Eye (tissue), 1 donor: ENCODE measurements at places on chromosomes 16 and 17.

- peak; percentile 49 for DNase-seq
Observed at GRCh38 chr16:29820271-29820701, at the start of gene MVP. Gene MVP, plus strand, starts transcription at chr16:29820462. Its CDS starts 10,088 bp downstream, at chr16:29830550.

- no peak for DNase-seq
Observed at GRCh38 chr17:50372222-50372757, 694 bp downstream of the MRPL27 start.

GRCh38 chr17:57102122-57102521 lies 17.1 kb downstream of the AKAP1 start:
- DNase-seq = no peak

GRCh38 chr17:62807812-62808575 lies at the start of gene MARCHF10:
Gene MARCHF10, minus strand, starts transcription at chr17:62808314. Its CDS starts 6,579 bp downstream, at chr17:62801735.
- DNase-seq = peak; percentile 57

DNA sequence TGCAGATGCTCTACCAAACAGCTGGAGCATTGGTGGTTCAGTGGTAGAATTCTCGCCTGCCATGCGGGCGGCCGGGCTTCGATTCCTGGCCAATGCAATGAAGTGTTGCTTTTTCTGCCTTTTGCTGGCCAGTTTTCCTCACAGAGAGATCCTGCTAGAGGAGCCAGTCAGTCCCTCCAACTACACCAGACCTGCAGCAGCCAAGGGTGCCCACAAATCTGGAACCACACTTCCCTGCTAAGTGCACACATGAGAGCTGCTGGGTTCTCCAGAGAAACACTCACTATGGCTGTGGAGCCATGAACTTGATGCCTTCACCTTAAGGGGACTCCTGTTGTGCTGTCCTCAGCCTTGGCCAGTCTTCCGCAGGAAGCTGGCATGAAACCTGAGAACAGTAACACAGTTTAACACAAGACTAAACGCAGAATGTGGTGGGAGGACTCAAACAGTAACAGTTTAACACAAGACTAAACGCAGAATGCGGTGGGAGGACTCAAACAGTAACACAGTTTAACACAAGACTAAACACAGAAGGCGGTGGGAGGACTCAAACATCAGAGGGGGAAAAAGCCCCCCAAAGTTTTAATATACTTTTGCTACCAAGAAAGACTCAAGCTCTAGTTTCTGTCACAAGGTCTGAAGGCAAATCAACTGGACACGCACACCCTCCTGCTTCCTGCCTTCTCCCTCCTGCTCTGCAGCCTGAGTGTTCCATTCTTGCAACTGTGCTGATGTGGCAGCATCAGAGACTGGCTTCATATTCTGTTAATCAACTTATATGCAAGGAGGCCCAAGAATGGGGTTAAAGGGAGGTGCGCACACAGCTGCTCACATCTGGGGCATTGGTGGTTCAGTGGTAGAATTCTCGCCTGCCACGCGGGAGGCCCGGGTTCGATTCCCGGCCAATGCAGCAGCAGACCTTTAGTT lies 12.0 kb downstream of the VAC14 start:
- peak; percentile 38 for DNase-seq

DNA sequence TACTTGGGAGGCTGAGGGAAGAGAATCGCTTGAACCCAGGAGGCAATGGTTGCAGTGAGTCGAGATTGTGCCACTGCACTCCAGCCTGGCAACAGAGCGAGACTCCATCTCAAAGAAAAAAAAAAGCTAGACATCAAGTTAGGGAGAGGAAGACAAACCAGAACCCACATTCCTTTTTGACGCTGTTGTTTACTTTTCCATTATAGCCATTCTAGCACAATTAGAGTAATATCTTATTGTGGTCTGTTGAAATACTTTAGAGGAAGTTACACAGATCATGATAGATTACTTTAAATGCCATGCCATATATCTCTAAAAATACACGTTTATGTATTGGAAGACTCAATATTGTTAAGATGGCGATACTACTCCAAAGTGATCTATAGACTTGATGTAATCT lies 16.5 kb upstream of the ABCC1 start:
- no peak for DNase-seq

GRCh38 chr17:16304830-16305229 lies 48.4 kb downstream of the CENPV start:
- peak; percentile 24 for DNase-seq

DNA sequence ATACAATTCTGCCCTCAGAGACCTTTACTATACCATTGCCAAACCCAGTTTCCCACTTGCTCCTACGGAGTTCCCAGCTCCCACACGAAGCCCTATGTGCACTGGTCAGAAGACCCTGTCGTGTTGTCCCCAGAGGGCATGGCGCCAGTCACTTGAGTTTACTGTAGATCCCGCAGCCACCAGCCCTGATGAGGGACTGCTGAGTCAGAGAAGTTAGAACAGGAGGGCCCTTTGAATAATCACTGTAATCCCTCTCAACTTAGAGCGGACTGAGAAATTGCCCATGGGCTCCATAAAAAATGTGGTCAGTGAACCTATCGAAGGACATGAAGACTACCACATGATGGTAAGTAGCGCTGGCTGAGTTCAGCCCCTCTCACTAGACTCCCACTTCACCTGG lies 9.2 kb downstream of the UBFD1 start:
- DNase-seq = no peak

GRCh38 chr16:76428858-76429257 lies 151.7 kb downstream of the CNTNAP4 start:
- DNase-seq = no peak

GRCh38 chr17:78253946-78254672 lies 22.7 kb downstream of the TMEM235 start:
- peak; percentile 96 for DNase-seq

GRCh38 chr16:69106491-69107315 lies 1.2 kb downstream of the HAS3 start:
- peak; percentile 55 for DNase-seq

GRCh38 chr17:76679239-76679638 lies 31.5 kb downstream of the MXRA7 start:
- DNase-seq = no peak

- DNase-seq = peak; percentile 53
Observed at GRCh38 chr16:23174622-23175021, 7.9 kb upstream of the SCNN1G start.

DNA sequence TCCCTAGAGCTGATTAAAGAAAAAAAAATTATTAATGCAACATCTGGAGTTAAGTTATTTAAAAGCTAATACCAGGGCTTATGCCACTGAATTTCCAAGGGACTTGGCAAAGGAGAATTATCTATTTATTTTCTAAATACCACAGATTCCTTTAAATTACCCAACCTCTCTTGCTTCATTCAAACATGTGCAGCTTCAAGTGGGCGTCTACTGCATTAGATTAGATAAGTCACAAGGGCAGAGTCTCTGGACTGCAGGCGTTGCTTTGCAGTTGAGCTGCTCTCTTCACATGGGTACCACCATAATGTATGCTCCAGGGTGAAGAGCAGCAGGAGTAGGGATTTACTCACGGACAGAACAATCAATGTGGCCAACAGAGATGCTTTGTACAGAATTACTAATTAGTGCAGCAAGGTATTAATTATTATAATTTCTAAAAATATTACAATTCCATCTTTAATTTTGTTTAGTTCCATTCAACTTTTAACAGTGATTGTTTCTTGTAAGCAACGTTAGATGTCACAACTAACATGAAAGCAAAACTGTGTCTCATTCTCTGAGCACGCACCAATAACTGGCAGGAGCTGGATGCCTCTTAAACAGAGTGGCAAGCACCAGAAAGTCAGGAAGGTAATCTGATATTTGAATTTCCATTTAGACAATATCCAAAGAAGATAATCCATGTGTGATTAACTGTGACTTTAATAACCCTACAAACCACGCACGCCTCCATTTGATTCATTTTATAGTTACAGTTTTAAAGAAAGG lies 214.2 kb downstream of the STX8 start:
- DNase-seq = no peak

GRCh38 chr16:25060920-25061319 lies 45.8 kb upstream of the ARHGAP17 start:
- no peak for DNase-seq

GRCh38 chr17:70123193-70123592 lies 46.1 kb upstream of the KCNJ2 start:
- DNase-seq = no peak

DNA sequence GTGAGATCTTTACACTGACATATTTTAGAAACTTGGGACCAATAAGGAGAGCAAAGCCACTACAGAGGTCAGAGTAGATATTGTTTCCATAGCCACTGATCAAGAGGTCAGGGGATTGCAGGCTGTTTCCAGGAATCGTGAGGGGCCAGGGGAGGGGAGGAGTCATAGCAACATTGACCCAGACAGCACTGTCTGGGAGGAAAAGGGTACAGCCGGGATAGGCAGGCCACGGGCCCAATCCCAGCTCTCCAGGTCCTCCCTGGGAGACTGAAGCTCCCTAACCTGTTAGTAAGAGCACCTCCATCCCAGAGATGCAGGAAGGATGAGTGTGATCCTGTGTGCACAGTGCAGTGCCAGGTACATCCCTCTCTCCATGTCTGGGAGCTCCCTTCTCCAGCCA lies 48.5 kb upstream of the TMEM132E start:
- DNase-seq = peak; percentile 41

GRCh38 chr16:19284207-19284606 lies 1.3 kb upstream of the CLEC19A start:
- DNase-seq = no peak

DNA sequence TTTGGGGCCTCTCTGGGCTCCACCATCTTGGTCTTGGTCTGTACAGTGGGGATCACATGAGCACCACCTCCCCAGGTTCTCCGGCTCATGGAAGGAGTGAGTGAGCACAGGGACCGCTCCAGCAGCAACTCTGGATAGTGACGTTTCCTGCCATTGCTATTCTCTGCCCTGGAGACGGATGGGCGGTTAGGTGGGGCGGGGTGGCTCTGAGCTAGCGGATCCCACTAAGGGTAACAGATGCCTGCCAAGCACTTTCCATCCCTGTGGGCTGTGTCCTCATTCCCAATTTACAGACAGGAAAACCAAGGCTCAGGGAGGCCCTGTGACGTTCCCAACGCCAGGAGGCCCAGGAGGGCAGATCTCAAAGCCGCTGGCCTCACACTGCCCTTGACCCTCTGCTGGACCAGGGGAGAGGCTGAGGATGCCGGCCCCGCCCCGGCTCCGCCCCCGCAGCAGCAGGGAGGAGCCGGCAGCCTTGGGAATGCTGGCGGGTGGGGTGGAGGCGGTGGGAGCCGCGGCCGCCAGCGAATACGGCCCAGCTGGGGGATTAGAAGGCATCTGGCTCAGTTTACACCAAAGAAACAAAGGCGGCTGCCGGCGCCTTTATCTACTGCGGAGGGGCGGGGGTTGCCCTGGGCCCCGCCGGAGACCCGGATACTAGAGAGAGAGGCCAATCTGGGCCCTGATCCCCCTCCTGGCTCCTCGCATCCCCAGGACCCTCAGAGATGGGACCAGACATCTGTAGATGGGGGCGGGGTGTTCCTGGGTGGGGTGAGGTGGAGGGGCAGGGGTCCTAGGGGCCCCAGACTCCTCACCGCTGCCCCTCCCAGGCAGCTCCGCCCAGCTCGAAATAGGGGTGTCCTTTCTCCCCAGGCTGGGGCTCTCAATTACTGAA lies 122.3 kb upstream of the CIBAR2 start:
- peak; percentile 96 for DNase-seq

DNA sequence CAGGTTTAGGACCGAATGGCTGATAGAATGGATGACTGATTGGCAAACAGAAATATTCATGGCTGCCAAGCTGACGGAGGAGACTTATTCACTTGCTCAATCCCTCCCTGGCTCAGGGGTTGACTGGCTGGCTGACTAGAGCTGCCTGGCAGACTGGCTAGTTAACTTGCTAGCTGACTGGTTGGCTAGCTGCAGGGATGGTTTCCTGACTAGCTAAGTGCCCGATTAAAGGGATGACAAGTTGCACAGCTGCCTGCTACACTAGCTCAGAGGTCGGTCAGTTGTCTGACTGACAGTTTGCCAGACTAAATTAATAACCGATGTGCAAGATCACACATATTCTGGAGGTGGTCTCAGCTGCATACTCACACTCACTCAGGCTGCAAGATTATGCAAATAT lies 1208.4 kb upstream of the CDH8 start:
- peak; percentile 32 for DNase-seq

DNA sequence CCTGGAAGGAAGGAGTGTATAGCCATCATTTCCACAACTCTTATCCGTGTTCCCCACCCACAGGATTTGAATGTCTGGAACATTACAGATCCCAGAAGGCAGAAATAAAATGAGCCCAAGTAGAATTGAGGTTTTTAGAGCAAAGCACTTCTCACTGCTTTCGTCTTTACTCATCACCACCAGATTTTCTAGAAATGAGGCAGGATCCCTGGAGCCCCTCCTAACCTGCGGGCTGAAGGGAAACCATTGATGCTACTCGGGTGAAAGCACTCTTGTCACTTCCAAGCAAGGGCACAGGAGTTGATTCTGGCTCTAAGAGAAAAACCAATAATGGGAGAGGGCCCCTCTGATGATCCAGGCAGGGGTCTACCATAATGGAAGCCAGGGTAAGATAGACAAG lies 2.8 kb upstream of the ALDOC start:
- no peak for DNase-seq

GRCh38 chr17:33967608-33968349 lies 287.3 kb upstream of the CCL2 start:
- DNase-seq = no peak

DNA sequence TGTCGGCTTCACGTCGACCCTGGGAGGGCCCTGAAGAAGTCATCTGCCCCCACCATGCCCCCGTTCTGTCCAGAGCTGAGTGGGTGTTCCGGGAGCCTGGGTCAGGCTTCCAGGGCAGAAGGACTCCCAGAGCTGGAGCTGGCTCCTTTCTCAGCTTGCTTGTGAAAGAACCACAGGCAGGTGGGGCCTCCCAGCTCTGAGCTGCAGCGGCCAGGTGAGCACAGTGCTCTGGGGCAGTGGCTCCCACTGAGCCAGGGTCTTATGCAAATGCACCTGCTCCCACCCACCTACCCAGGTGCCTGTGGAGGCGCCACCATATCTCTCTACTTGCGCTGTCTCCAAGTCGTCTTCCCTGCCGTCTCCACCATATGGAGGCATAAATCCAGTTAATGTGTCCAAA lies 140.0 kb upstream of the RPL38 start:
- DNase-seq = no peak

- DNase-seq = no peak
Observed at GRCh38 chr16:19367335-19367734, 50.3 kb upstream of the TMC5 start.
